ENCODE measurements at places on chromosomes 2 and 18. TPM values are rescaled to one million over a fixed set of nuclear protein-coding genes. Genes with fewer than 3 reads are reported as not detected.

IL1R1 gene
- 1.7 TPM for total RNA-seq

LYPD6 gene
- 4.1 TPM for total RNA-seq

MITD1 gene
- 82.3 TPM for total RNA-seq

ZSWIM2 gene
- 0.39 TPM for total RNA-seq

IL36A gene
- not detected for total RNA-seq

DPP10 gene
- 6.5 TPM for total RNA-seq
